Activated CD4-positive, alpha-beta T cell treated with anti-CD3 and anti-CD28 coated beads for 36 hours (primary cell): ENCODE measurements at places on chromosomes 16 and 17. TPM values are rescaled to one million over a fixed set of nuclear protein-coding genes. Genes with fewer than 3 reads are reported as not detected.

- H3K27ac ChIP-seq = no peak overlapping the region
- H3K27me3 ChIP-seq = peaks cover 2% of the 10 kb centered on the region
- H3K4me1 ChIP-seq = no peaks in the 10 kb centered on the region
- H3K4me3 ChIP-seq = no peak overlapping the region
- no peak for DNase-seq
- H3K36me3 ChIP-seq = no peaks in the 10 kb centered on the region
Measured at GRCh38 chr16:10250137-10250828, 68.1 kb upstream of the GRIN2A start.

DNA sequence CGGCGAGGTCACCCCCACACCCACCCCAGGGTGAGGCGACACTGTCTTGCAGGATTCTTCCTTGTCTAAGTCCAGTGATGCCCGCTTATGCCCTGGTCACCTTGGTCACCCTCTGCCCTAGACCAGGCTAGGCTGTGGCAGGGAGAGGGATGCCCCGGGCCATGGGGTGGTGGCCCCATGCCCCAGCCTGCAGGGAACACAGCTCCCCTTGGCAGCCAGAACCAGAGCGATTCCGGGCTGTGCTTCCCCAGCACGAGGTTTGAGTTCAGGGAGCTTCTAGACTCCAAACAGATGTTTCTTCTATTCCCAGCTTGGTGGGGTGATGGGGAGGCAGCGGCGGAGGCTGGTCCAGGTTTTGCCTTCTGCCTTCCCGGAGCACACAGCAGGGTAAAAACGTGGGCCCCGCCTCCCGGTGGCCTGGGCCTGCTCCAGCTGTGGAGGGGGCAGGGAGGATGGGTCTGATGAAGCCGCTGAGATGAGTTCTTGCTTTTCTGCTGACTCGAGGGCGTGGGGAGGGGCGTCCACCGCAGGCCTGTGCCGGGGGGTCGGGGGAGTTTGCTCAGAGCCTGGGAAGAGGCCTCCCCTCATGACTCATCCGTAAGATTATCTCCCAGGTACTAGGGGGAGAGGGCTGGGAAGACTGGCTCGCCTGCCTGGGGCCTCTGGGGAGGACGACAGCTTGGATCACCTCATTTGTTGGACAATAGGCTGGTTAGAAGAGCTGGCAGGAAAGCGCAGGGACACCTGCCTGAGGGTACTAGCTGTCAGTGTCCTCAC, 15.4 kb downstream of the SMTNL2 start:
- no peak overlapping the region for H3K4me3 ChIP-seq
- no peaks in the 10 kb centered on the region for H3K27me3 ChIP-seq
- peaks cover 4% of the 10 kb centered on the region for H3K4me1 ChIP-seq
- no peak overlapping the region for H3K27ac ChIP-seq
- no peaks in the 10 kb centered on the region for H3K36me3 ChIP-seq

CLEC16A gene
- 25.4 TPM for total RNA-seq

DNA sequence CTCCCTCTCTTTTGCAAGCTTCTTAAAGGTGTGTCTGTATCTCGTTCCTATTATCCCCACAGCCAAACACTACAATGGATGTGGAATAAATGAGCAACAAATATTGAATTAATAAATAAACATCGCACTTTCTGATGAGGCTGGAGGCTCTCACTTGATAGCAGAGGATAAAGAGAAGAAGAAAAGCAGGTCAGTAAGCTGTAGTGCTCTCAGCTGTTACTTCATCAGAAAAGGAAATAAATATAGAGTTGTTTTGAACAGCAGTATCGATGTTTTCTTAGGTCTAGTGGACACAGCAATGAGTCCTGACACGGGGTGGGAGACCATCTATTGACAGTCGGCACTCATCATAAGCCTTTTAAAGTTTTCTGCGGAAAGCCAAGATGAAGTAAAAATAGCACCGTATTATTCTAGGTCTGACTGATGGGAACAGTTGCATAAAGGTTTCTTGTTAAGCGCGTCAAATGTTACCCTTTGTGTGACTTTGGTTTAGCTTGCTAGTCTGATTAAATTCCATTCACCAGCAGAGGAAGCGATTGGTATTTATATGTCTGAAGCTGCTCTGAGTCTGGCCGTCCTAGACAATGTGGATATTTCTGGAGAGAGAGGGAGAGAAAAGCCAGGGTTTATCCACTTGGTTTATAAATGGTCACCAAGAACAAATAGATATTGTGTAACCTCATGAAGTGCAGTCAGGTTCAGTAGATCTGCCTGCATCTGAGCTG, 646.1 kb downstream of the CDH11 start:
- no peak overlapping the region for H3K4me3 ChIP-seq
- no peak overlapping the region for H3K27ac ChIP-seq
- DNase-seq = no peak
- no peaks in the 10 kb centered on the region for H3K27me3 ChIP-seq

GRCh38 chr16:18018376-18018775, 318.2 kb downstream of the NPIPA8 start:
- no peak overlapping the region for H3K27ac ChIP-seq
- no peak for DNase-seq
- H3K36me3 ChIP-seq = no peaks in the 10 kb centered on the region
- H3K27me3 ChIP-seq = peaks cover under 1% of the 10 kb centered on the region
- no peak overlapping the region for H3K4me3 ChIP-seq

PHF23 gene
- total RNA-seq = 23.6 TPM

OR4D1 gene
- 0.16 TPM for total RNA-seq

DNA sequence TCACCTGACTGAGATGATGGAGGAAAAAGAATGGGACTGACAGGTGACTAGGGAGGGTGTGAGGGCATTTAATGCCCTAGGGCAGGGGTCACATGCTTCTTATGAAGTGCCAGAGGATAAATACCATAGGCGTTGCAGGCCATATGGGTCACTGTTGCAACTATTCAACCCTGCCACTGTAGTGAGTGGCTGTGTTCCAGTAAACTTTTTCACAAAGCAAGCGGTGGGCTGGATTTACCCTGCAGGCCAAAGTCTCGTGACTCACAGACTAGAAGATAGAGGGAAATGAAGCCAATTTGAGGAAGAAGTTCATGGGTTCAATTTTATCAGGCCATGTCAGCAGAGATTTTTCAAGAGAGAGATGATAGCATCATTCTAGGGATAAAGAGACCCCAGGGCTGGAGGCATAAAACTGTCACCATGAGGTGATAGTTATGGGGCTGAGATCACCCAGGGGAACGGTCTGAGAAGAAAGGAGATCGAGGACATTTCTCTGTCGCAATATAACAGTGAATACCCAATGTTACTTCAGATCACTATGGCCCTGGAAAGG, 8.6 kb downstream of the ARHGAP17 start:
- H3K27me3 ChIP-seq = no peaks in the 10 kb centered on the region
- DNase-seq = no peak
- H3K27ac ChIP-seq = peak overlapping the region; percentile 0
- H3K4me1 ChIP-seq = peaks cover 71% of the 10 kb centered on the region
- peaks cover 26% of the 10 kb centered on the region for H3K36me3 ChIP-seq
- H3K4me3 ChIP-seq = no peak overlapping the region

DNA sequence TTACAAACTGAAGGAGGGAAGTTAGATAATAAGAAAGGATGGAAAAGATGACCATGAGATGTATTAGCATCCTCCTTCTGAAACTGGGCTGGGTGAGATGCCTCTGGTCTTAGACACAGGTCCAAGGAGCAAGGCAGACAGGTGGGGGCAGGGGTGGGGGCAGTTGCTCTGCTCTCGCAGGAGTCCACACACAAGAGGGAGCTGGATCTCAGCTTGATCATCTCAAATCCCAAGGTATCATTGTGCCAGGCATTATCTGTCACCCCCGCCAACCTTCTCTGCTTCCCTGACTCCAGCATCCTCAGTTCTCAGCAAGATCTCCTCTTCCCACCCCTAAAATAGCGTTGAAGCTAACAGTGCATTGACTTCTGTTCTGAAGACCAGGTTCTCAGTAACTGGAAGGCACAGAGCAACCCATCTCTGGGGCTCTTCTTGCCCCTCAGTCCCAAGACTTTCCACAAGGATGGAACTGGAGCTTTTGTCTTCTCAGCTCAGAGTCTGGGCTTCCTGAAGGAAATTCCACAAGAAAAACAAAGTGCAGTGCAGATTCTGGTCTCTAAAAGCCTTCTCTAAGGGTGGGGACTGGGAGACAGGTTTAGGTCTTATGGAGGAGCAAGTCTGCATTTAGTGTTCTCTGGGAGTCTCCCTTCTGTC, 1.6 kb downstream of the FLOT2 start:
- peaks cover 38% of the 10 kb centered on the region for H3K36me3 ChIP-seq
- no peaks in the 10 kb centered on the region for H3K27me3 ChIP-seq
- peak overlapping the region; percentile 93 for H3K4me3 ChIP-seq
- peaks cover 76% of the 10 kb centered on the region for H3K4me1 ChIP-seq
- peak; percentile 45 for DNase-seq
- H3K27ac ChIP-seq = peak overlapping the region; percentile 90

IGF2BP1 gene
- 0.43 TPM for total RNA-seq

DNA sequence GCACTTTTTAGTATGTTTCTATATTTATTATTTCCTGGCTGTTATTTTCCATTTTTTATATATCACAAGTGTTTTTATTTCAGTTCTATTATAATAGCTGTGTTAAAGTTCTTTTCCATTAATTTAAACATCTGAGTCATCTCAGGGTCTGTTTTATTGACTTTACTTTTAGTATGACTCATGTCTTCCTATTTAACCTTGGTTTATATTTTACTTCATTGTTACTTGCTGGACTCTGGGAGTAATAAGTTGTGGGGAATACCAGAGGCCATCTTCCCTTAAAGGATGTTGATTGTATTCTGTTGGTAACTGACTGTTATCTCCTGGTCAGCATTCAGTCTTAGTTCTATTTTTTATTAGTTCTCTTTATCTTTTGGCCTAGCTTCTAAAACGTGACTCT, 1508.2 kb downstream of the CDH11 start:
- H3K4me3 ChIP-seq = no peak overlapping the region
- H3K4me1 ChIP-seq = no peaks in the 10 kb centered on the region
- no peaks in the 10 kb centered on the region for H3K36me3 ChIP-seq
- no peak for DNase-seq
- H3K27me3 ChIP-seq = no peaks in the 10 kb centered on the region
